ENCODE measurements at places on chromosomes 13 and 19.

GRCh38 chr13:101919541-101920181, 467.2 kb downstream of the ITGBL1 start:
- no peak for DNase-seq

GRCh38 chr19:5078666-5079065, 109.8 kb downstream of the KDM4B start:
- no peak for DNase-seq

- DNase-seq = peak; percentile 73
Observed at GRCh38 chr19:43777163-43777695, 3.5 kb downstream of the KCNN4 start.

- DNase-seq = no peak
Observed at GRCh38 chr13:113647351-113648215, 10.4 kb downstream of the ATP4B start.

DNA sequence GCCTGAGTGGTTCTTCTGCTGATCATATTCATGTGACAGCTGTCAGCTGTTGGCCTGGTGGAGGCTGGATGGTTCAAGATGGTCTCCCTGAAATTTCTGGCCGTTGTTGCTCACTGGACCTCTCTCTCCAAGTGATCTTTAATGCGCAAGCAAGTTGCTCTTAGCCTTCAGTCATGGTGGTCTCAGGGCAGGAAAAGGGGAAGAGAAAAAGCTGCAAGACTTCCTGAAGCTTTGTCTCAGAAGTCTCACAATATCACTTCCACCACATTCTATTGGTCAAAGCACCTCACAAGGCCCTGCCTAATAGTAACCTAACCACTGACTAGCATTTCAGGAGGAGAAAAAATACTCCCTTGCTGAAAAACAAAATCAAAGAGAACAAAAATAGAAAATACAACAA, 1.6 kb upstream of the ZNF567 start:
- DNase-seq = no peak

DNA sequence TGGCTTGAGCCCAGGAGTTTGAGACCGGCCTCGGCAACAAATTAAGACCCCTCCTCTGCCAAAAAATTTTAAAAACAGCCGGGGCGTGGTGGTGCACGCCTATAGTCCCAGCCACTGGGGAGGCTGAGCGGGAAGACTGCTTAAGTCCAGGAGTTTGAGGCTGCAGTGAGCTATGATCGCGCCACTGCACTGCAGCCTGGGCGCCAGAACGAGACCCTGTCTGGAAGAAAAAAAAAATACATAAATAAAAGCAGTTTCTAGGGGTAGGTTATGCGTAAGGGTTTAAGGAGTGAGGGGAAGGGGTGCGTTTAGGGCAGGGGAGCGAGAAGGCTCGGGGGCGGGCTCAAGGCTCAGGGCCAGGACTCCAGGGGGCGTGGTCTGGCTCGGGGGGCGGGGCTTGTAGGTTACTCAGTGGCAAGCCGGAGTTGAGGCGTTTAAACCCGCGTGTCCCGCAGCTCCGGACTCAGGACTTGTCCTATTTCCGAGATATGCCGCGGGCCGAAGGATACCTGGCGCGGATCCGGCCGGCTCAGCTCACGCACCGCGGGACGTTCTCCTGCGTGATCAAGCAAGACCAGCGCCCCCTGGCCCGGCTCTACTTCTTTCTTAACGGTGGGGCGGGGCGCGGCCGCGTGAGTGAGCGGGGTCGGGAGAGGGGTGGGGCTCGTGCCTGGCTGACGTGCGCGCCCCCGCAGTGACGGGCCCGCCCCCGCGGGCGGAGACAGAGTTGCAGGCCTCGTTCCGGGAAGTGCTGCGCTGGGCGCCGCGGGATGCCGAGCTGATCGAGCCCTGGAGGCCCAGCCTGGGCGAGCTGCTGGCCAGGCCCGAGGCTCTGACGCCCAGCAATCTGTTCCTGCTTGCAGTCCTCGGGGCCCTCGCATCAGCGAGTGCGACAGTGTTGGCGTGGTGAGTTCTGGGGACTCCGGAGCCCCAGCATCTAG, 10.7 kb downstream of the SPACA6 start:
- DNase-seq = peak; percentile 99

GRCh38 chr13:23899555-23899954, 2.3 kb upstream of the C1QTNF9B start:
- DNase-seq = peak; percentile 39

DNA sequence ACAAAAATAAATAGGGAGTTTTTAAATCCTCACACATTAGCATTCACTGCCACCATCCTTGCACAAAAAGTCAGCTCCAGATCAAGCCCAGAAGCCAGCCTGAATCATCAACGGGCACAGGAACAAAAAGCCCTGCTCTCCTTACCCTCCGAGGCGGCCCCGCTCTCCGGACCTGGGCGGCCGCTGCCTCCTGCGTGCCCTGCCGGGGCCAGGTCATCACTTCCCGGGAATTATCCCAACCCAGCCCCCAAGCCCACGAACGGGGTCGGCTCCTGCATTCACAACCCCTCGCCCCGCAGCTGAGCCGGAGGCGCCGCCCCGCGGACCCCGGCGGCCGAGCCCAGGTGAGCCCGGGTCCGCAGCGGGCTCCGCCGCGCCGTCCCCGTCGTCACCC, 754 bp downstream of the DNAJB1 start:
- no peak for DNase-seq

DNA sequence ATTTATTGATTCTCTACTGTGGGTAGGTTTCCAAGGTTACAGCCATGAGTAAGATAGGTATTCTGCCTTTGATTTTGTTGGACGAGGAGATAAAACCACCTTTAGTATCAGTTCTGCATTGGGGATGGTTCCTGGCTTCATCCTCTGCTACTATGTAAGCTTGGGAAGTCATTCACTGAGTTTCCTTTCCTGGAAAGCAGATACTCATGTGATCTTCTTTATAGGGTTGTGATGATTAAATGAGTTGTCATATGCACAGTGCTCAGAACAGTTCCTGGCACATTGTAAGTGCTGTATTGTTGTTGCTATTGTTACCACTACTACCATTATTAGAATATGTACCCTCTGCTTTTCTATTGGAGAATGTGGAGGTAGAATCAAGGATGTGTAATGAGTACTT, 13.1 kb upstream of the WTIP start:
- DNase-seq = no peak

GRCh38 chr19:41945135-41945766, 13.9 kb downstream of the RABAC1 start:
- DNase-seq = peak; percentile 91

DNA sequence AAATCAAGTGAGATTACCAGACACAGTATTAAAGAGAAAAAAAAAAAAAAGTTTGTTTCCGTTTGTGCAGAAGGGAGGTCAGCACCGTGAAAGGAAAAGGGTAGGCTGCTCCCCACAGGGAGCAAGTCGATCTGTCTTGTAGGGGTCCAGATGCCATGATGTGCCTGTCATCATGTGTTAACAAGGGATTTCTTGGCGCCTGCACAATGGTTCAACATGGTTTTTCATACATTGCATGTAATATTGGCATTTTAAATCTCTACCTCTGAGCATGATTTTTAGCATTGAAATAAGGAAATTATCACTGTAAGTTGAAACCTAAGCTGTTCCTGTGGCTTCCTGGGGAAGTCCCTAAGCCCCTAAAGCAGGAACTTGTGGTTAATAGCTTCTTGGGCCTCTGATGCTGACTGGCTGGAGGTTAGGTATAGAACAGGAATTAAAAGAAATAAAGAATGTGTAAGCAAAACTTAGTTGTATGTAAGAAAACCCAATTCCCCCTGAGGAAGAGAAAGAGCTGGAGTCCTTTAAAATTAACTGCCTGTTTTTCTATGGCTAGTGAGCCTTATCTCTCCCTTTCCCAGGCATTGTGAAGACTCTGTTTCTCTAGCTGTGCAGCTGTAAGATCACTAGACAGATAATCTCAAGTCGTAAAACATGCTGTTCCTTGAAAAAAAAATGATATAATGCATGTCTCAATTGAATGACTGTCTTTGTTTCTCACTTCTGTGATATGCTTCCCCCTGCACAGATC, 7.4 kb upstream of the FCGBP start:
- DNase-seq = peak; percentile 59

DNA sequence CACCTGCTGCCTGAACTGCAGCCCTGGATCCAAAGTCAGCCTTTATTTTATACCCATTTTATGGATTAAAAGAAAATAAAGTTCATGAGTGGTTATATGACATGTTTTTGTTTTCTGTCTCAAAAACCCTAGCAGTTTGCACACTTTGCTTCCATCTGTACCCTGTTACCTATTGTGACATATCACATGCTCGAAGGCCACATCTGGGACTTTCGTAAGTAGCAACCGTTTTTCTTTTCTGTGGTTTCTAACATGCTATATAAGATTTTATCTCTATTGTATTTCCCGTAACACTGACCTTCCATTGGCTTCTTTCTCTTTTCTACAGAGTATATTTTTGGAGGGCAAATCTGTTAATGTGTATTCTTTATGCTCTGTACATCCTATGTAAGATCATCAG, 1007.2 kb downstream of the PCDH9 start:
- DNase-seq = no peak

DNA sequence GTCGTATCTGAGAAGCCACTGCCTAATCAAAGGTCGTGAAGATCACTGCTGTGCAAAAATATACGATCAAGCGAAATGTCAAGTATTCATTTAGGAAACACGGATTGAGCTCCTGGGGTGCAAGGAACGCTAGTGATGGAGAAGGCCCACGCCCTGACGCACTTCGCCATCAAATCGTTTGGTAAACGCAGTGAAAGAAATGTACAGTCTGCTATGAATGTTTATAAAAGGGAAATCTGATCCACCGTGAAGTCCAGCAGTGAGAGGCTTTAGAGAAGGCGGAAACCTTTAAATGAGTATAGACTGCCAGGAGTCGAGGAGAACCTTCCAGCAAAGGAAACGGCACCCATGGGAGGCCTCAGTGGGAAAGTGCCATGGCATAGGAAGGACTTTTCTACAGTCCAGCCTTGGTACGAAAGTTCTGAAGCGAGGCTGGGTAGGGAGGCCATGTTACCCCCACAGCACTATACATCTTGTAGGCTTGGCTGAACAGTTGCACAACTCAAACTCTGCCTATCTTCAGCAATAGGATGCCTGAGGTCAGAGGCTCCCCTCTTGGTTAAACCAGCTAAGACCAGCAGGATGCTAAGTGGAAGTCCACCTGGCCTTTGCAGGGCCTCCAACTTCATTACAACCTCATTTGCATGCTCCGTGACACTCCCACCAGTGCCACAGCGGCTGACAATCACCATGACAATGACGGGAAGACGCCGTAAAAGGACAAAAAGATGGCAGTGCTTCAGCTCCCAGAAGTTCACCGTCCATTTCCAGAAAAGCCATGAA, 20.4 kb downstream of the PCID2 start:
- no peak for DNase-seq

Measured in CD4-positive, alpha-beta T cell treated with Interleukin-6 for 4 hours (primary cell).